ENCODE measurements at places on chromosomes 1 and 21.

DNA sequence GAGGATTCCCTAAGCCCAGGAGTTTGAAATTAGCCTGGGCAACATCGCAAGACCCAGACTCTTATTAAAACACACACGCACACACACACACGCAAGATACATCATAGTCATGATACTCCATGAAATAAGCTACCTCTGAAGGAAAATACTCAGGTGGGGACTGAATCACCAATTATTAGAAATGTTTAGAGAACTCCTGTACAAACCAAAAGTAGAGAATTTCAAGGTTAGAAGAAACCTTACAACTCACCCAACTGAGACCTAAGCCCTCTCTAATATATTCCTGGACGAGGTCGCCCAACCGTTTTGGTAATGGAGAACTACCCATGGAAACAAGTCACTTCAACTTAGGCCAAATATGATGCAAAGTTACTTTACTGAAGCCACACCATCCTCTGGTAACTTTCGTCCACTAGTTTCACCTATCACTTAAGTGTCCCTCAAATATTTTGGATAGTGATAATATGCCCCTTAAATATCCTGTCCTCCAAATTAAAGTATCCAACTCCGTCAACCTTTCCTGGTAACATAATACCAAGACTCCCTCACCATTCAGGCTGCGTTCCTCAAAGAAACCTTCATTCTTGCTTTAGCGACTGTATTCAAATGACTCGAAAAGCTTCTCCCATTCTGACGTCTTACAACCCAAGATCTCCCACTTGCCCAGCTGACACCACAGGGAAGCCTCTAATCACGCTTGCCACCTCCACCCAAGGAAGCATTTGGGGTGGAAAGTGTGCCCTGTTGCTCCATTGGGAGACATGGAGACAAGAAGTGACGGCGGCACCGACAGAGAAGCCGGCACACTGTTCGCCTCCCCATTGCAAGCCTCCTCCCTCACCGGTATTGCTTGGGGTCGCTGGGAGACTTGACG, 856 bp downstream of the NRDC start:
- DNase-seq, result peak; percentile 52

DNA sequence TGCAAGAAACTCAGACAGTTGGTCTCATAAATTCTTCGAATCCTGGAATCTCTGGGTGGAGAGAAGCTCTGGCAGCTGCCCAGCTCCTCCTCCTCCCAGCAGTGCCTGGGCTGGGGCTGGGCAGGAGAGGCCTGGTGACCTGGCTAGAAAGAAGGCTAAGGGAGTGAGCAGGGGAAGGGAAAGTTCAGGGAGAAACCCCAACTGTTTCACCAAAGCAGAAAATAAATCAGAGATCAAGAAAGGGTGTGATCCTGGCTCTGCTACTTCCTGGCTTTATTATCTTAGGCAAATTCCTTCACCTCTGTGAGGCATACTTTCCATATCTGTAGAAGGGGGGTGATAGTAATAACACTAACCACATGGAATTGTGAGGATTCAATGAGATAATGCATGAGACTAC, 8.8 kb upstream of the COL16A1 start:
- no peak for DNase-seq

GRCh38 chr1:71641903-71642302, 561.1 kb upstream of the ZRANB2 start:
- no peak for DNase-seq

DNA sequence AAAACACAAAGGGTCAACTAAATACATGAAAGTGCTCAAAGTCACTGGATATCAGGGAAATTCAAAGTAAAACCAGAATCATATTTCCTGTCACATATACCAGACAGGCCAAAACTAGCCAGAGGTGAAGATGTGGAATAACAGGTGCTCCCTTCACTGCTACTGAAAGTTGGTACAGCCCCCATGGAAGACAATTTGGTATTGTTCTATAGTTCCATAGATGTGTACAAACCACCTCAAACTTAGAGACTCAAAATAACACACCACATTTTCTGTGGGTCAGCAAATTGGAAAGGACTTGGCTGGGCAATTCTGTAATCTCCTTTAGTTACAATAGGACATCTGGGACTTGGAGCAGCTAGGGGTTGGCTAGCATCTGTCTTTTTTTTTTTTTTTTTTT, 24.5 kb upstream of the SOAT1 start:
- no peak for DNase-seq

GRCh38 chr1:215059947-215060346, 22.6 kb upstream of the KCNK2 start:
- no peak for DNase-seq

GRCh38 chr1:160560045-160560705, 19.1 kb downstream of the CD84 start:
- no peak for DNase-seq

DNA sequence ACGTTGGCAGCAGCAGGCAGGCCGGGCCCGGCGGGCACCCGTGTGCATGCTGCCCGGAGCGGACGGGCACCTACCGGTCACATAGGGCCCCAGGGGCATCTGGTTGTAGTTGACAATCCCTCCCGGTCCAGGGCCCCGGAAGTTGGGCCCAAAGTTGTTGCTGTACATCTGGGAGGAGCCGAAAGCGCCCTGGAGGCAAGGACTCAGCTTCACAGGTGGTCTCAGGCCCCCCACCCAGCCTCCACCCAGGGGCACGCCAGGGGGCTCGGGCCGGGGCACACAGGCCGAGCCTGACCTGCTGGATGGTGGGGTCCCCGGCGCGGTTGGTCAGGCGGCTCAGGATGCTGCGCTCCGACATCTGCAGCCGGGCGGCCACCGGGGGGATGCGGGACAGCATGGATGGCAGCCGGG, 60.6 kb downstream of the KCNAB2 start:
- DNase-seq, result no peak

- DNase-seq, result peak; percentile 48
Measured at GRCh38 chr1:160400223-160400645, at the start of gene VANGL2. Gene VANGL2, plus strand, starts transcription at chr1:160400564. Its CDS starts 15,274 bp downstream, at chr1:160415838.

- no peak for DNase-seq
Measured at GRCh38 chr1:6082430-6082971, 36.8 kb downstream of the KCNAB2 start.

- DNase-seq, result no peak
Measured at GRCh38 chr21:39313042-39313570, 326 bp downstream of the BRWD1 start.

DNA sequence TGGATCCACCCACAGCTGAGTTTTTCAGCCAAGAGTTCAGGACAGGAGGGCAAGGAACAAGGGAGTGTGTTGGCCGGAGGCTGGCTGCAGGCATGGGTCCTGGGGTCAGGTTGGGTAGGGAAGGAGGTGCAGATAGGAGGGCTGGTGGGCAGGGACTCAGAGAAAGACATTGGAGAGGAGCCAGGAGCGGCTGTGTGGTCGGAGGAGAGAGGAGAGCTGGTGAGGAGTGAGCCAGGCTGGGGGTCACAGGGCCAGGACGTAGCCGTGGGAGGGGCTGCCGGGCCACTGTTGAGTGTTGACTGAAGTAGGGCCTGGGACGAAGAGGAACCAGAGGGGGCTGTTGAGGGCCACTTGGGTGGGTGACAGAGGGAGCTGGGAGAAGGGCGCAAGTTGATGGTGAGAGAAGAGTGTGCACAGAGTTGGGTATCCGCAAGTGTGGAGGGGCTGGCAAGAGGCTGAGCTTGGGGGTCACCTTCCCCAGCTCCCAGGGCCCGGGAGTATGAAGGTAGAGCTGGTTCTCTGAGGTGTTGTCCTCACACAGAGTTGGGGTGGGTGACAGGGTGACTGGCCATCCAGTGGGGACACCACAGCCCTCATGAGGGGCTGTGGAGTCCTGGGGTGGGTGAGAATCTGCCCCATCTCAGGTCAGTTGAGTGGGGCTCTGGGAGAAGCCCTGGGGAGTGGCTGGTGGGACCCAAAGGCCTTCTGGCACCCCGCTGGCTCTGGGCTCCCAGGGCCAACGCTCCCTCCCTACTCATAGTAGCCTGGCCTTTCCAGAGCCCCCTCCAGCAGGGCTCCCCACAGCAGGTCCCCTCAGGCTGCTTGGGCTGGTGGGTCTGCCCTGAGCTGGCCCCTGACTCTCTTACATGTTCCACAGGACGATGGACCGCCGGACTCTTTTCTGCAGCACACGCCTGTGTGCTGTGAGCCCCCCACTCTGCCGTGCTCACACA, 21.9 kb downstream of the PODN start:
- no peak for DNase-seq

- peak; percentile 9 for DNase-seq
Measured at GRCh38 chr21:20215959-20216358, 782.2 kb upstream of the NCAM2 start.

- no peak for DNase-seq
Measured at GRCh38 chr1:239276051-239276450, 110.3 kb upstream of the CHRM3 start.

- DNase-seq, result no peak
Measured at GRCh38 chr1:86089765-86090164, 66.8 kb downstream of the COL24A1 start.

- peak; percentile 71 for DNase-seq
Measured at GRCh38 chr1:15352128-15352957, 57.3 kb upstream of the EFHD2 start.

- no peak for DNase-seq
Measured at GRCh38 chr1:30358500-30358899, 364.9 kb downstream of the MATN1 start.

GRCh38 chr1:87284456-87285240, 44.0 kb upstream of the LMO4 start:
- no peak for DNase-seq

GRCh38 chr1:218694636-218695035, 349.5 kb downstream of the TGFB2 start:
- no peak for DNase-seq

GRCh38 chr1:1630191-1630964, 1.6 kb upstream of the MMP23B start:
- no peak for DNase-seq

DNA sequence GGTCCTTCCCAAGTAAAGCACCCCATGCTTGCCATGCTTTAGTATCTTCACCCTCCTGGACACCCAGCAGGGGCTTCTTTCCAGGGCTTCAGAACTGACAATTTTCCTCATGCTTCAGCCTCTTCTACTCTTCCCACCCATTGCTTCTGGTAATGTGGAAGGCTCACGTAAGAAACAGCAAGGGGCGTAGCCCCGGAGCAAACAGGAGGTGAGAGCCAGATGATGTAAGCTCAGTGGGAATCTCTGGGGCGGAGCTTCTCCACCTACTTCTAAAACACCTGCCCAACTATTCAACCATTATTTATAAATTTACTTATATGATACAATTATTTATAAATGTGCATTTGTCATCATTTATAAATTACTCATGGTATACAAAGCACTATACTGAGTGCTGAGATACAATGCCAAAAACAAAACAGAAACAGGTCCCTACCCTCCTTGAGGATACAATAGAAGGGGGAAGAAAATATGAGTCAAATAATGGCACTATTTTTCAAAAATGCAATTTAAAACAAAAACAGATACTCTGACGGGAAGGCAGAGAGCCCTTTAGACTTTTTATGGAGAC, 140.1 kb upstream of the CAMK1G start:
- no peak for DNase-seq

- DNase-seq, result no peak
Measured at GRCh38 chr1:228984107-228984506, 248.8 kb downstream of the RHOU start.

DNA sequence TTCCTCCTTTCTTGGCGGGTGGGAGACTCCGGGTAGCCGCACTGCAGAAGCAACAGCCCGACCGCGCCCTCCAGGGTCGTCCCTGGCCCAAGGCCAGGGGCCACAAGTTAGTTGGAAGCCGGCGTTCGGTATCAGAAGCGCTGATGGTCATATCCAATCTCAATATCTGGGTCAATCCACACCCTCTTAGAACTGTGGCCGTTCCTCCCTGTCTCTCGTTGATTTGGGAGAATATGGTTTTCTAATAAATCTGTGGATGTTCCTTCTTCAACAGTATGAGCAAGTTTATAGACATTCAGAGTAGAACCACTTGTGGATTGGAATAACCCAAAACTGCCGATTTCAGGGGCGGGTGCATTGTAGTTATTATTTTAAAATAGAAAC, 2.5 kb downstream of the OLIG2 start:
- DNase-seq, result no peak

- no peak for DNase-seq
Measured at GRCh38 chr1:85554630-85555327, 25.8 kb upstream of the CCN1 start.

GRCh38 chr1:84550826-84551225, 23.4 kb downstream of the CTBS start:
- no peak for DNase-seq

DNA sequence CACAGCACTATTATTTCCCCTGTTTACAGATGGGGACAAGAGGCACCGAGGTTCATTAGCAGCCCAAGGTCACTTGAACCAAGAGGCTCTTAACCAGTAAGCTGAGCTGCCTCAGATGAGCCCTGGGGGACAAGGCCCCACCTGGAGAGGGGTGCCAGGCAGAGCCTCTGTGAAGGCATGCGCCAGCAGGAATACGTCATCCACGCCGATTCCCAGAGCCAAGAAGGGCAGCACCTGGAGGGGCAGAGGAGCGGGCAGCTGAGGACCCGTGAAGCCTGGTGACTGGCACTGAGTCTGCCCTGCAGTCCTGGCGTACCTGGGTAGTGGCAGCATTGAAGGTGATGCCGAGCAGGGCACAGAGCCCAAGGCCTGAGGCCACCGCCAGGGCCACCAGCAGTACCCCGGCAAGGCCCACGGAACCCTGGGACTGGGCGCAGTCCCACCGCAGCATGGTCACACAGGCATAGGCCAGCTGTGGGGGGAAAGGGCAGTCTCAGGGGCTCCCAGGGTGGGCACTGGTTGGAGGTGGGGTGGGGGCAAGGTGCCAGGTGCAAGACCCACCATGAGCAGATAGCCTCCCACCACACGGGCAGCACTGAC, 14.1 kb downstream of the PTCH2 start:
- DNase-seq, result no peak

- no peak for DNase-seq
Measured at GRCh38 chr1:7232441-7233236, 447.4 kb downstream of the CAMTA1 start.

Measured in NB4 (cell line).